ENCODE measurements at places on chromosomes 7 and 10. TPM values are rescaled to one million over a fixed set of nuclear protein-coding genes. Genes with fewer than 3 reads are reported as not detected.
A peak's percentile ranks its signal among the peaks of the same experiment; 100 is the strongest.

The CNPY1 gene
- total RNA-seq, result not detected

The PIK3CG gene
- total RNA-seq, result not detected

The DENND11 gene
- total RNA-seq, result 2.3 TPM

DNA sequence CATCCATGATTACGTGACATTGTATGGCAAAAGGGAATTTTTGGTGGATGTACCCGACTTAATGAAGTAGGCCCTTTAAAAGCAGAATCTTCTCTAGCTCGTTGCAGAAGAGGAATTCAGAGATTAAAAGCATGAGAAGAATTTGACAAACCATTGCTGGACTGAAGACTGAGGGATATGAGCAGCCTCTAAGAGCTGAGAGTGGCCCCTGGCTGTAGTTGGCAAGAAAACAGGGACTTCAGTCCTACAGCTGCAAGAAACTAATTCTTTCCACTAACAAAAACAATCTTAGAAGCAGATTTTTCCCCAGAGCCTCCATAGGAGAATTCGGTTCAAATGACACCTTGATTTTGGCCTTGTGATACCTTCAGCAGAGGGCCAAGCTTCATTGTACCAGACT lies 34.1 kb downstream of the MACC1 start:
- no peak for DNase-seq

- peak; percentile 99 for DNase-seq
Measured at GRCh38 chr7:81618396-81619014, 151.3 kb downstream of the HGF start.

- peak; percentile 98 for DNase-seq
Measured at GRCh38 chr7:2248984-2249694, 7.1 kb downstream of the NUDT1 start.
